ENCODE measurements at places on chromosomes 7 and 10.

- DNase-seq: no peak
Measured at GRCh38 chr7:26444555-26444954, 152.9 kb downstream of the SNX10 start.

DNA sequence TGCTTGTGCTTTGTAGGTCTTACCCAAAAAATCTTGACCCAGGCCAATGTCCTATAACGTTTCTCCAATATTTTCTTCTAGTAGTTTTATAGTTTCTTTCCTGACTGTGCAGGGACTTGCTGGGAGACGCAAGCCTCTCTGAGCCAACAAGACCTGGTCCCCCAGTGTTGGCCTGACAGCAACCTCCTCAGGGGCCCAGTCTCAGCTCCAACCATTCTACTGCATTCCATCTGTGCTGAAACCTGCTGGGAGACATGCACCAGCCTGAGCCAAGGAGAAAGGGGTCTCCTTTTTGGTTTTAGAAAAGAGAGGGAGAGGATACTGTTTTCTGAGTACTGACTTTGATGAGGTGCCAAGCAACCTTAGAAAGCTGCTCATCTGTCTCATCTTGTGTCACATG is 251.4 kb downstream of the PRKG1 start:
- DNase-seq: no peak

- no peak for DNase-seq
Measured at GRCh38 chr7:75963381-75963995, 30.9 kb downstream of the TMEM120A start.

DNA sequence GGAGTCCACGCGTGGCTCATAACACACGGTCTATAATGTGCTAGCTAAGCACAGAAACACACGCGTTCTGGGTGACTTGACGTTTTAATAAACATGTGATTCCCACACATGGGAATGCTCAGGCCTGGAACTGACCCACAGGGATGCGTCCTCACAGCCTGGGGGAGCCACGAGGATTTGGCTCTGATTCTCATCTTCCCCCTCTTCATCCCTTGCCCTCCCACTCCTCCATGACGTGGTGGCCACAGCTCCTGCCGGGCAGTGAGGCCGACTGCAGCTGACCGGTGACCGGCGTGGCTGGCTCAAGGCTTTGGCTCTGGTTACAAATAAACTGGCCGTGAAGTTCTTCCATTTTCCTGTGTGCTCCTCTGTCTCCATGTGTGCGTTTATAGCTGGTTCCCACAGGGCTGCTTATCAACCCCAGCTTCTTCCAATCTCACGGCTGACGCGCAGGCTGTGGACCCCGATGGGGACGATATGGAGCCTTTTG is 40.9 kb upstream of the KLF6 start:
- DNase-seq: no peak

- no peak for DNase-seq
Measured at GRCh38 chr10:115982076-115982475, 290.9 kb downstream of the GFRA1 start.

- DNase-seq: peak; percentile 50
Measured at GRCh38 chr7:151086802-151087244, 548 bp downstream of the AGAP3 start.

GRCh38 chr7:157527686-157528085 is 190.9 kb downstream of the DNAJB6 start:
- DNase-seq: no peak

- no peak for DNase-seq
Measured at GRCh38 chr7:17558135-17558534, 259.7 kb downstream of the AHR start.

DNA sequence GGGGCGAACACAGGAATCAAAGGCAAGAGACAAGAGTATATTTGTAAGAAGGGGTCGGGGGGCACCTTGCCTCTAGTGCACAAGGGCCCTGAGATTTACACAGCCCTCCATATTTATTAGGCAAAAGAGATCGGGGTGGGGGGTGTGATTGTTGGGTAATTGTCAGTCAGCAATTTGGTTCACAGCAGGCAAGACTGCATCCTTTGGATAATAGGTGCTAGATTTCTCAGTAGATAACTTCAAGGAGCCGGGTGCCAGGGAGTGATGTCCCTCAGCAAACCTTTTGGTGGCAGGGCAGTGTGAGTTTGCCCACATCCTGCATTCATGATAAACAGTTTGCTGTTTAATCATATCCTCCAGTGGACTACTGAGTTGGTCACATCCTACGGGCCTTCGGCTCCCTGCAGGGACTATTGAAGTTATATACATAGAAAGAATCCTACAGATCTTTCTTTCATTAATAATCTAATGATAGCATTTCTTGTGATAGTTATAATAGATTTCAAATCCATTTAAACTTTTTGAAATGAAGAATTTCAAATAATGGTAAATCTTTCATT is 178.5 kb downstream of the GNAI1 start:
- DNase-seq: no peak

GRCh38 chr7:157238087-157238486 is 98.7 kb upstream of the DNAJB6 start:
- DNase-seq: no peak

DNA sequence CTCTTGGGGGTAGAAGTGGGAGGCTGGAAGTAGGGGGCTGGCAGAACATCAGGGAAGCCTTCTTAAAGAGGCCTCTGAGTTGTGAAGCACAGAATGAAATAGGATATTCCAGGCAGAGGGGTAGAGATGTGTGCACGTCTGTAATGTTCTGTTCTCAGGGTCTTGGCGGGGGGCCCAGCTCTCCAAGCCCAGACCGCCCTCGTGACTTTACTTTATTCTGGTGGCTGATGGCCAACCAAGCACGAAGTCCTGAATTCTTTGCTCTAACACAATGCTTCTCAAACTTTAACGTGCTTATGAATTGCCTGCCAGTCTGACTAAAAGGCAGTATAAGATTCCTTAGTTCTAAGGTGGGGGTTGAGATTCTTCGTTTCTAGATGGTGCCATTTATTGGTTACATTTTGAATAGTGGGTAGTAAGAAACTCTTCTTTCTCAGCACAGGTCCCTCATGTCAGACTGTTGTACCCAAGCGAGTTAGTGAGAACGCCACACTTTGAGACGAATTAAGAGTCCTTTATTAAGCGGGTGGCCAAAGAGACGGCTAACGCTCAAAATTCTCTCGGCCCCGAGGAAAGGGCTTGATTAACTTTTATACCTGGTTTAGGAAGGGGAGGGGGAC is 8.2 kb downstream of the PRXL2A start:
- no peak for DNase-seq

DNA sequence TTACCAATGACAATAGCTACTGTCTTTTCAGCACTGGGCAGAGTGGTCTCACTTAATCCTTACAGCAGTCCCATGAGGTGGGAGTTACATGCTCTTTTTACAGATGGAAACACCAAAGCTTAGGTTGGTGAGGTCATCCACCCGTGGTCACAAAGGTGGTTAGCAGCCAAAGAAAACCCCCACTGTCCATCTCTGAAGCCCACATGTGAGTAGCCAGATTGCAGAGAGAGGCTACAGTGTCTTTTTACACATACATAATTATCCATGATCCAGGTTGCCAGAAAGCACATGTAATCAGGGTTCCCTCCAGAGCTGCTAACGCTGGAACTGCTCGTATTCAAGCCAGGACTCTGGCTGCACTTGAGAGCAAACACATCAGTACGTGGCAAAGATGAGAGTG is 24.6 kb upstream of the ANKRD2 start:
- no peak for DNase-seq

- DNase-seq: no peak
Measured at GRCh38 chr7:30787486-30787885, 16.3 kb downstream of the MINDY4 start.

DNA sequence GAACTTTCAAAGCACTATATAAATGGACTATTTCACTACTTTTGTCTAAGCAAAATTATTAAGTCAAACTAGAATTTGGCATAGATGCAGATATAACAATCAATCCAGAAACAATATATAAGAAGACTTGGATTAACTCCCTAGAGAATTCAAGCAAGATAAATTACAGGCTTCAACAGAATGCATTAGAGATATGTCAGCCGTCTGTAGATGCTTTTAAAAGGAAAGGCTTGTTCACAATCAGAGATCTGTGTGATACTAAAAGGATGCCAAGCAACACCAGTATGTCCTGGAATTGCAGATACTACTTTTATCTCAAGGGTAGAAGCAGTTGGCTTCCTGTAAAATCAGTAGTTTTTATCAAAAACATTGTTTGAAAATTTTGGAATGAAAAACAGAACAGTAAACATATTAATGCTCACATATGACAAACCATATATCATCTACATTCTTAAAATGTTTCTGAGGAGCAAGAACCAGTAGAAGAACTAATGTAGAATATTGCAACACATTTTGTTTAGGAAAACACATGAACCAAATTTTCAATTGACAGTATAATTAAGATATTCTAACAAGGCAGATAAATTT is 947.9 kb upstream of the LRRN3 start:
- DNase-seq: no peak

DNA sequence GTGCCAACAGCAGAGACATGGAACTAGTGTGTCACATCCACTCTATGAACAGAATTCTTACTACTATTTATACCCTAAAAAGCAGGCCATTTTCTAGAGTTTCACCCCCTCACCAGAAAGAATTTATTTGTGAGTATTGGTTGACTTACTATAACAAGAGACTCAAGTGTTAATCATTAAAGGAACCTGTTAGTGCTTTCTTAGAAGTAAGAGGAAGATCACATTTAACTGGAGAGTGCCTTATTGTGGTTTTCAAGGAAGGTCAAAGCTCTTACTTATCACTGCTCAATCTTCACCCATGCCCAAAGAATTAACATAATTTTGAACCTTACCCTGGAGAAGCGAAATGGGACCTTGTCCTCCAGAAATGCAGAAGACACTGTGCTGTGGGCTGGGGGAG is 169.3 kb upstream of the PRSS1 start:
- DNase-seq: no peak

DNA sequence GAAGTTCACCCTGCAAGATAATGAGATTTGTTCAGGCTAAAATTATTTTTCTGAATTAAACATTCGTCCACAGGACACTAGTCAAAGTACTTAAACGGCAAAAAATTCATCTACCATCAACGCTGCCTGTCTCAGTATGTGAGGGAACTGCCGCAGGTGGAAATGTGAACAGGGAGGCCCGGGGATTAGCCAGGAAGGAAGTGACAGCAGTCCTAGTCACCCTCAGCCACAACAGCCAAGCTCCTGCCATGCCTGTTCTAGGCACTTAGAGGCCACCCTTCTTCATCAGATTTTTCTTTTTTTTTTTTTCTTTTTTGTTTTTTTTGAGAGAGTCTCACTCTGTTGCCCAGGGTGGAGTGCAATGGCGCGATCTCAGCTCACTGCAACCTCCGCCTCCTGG is 9.4 kb downstream of the NUDT5 start:
- DNase-seq: peak; percentile 57

- no peak for DNase-seq
Measured at GRCh38 chr10:126736727-126737126, 66.2 kb upstream of the C10orf90 start.

GRCh38 chr7:75892634-75893272 is 13.9 kb downstream of the RHBDD2 start:
- no peak for DNase-seq

- no peak for DNase-seq
Measured at GRCh38 chr7:71843676-71844075, 568.5 kb downstream of the CALN1 start.

Data from activated naive CD4-positive, alpha-beta T cell treated with anti-CD3 and anti-CD28 coated beads for 36 hours (primary cell).